Breast epithelium (tissue), 4 donors: ENCODE measurements at places on chromosomes 12 and 14. TPM values are rescaled to one million over a fixed set of nuclear protein-coding genes. Genes with fewer than 3 reads are reported as not detected.

GRCh38 chr14:106877517-106877916 lies 1351.1 kb downstream of the TMEM121 start:
- DNase-seq, result no peak

DNA sequence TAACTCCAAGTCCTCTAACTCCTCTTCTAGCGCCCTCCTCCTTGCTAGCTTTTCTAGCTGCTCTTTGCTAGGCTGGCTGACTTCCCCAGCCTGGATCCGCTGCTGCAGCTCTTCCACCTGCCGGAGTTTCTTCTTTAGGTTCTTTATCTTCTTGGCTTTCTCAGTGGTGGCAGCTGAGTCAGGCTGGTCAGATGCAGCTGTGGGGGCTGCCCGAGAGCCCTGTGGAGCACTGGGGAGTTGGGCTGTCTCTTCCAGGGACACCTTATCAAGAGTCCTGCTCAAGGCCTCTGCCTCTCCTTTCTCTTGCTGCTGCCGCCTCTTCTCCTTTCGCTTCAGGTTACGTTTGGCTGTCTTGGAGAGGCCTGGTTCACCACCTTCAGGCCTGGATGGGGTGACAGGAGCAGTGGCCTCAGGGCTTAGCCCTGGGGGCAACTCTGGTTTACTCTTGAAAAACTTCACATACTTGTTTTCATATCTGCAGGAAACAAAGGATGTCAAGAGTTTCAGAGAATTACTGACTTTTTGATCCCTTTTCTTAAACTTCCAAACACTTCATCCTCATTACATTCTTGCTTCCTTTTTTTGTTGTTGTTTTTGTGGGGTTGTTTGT lies 25.7 kb downstream of the PYM1 start:
- DNase-seq, result no peak

- DNase-seq, result no peak
These were observed 131.2 kb upstream of the FOXG1 start for GRCh38 chr14:28635387-28635786.

GRCh38 chr12:7668171-7668570 lies 2.5 kb upstream of the APOBEC1 start:
- no peak for DNase-seq

DNA sequence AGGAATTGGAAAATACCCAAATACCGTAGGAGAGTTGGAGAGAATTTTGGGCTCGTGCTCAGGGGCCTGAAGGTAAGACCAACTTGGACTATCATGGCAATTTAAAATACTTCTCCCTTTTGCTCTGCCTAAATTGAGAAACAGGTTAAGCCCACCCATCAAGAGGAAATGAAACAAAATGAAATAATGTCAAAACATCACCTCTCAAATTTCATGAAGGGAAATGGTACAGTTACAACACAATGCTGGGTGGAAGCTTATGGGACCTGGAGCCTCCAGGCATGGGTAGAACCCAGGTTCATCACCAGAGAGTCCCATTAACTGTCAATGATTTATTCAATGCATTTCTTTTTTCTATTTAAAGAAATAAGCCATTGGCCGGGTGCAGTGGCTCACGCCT lies 33.7 kb downstream of the FOS start:
- DNase-seq, result no peak

DNA sequence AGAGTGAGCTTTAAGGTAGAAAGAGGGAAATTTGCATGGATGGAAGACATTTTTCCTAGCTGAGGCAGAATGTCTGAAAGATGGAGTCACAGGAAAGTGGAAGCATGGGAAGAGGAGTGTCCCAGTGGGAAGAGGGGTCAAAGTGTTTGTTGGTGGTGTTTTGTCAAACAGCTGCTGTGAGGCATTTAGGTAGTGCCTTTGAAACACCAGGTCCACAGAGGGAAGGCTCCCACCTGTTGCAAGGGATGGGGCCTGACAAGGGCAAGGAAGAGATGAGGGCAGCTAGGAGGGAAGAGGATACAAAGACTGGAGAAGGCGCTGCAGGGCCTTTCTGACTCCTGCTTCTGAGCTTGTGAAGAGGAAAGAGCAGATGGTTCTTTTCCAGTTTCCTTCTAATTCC lies 91.8 kb upstream of the CISTR start:
- no peak for DNase-seq

DNA sequence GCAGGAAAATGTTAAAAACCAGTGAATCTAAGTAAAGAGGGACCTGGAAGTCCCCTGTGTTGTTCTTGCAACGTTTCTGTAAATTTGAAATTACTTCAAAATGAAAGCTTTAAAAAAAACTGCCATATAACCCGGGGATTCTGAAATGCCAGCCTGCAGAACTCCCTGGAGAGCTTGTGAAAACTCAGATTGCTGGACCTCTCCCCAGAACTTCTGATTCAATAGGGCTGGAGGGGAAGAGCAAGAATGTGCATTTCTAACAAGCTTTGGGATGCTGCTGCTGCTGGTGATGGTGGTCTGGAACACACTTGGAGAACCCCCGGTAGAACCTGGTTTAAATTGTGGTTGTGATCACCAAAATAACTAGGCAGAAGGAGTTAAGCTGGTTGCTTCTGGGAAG lies 300.0 kb upstream of the NOS1 start:
- DNase-seq, result no peak

DNA sequence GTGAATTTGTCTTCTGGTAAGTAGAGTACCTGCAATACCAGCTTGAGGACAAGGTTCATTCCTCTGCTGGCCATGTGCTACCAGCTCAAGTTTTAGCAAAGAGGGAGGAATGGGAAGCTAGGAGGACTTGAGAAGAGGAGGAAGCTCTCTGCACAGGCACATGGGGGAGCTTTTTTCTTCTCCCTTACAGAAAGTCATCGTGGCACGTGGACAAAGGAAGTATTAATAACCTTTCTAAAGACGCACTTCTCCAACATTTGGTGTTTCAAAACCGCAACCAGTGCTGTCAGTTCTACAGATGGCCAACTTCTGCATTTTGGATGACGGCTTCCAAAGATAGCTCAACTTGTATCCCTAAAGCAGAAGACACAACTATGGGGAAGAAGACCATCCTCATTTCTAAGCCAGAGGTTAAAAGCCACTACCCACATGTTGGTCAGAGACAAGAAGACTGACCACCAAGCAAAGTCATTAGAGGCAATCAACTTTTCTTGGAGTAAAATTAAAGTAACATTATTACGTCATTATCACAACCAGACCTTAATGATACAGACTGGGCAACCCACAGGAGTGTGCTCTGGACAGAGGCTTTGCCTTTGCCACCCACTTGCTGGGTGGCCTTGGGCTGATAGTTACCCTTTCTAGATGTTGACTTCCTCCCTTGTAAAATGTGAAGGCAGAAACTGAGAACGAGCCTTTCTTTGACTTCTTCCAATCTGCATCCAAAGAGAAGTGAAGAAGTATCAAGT lies 12.3 kb upstream of the TMED10 start:
- DNase-seq, result no peak

GRCh38 chr12:113241191-113242025 lies 20.1 kb downstream of the TPCN1 start:
- DNase-seq, result peak; percentile 63

- DNase-seq, result no peak
These were observed 34.3 kb upstream of the SLC38A1 start for GRCh38 chr12:46303039-46303666.

DNA sequence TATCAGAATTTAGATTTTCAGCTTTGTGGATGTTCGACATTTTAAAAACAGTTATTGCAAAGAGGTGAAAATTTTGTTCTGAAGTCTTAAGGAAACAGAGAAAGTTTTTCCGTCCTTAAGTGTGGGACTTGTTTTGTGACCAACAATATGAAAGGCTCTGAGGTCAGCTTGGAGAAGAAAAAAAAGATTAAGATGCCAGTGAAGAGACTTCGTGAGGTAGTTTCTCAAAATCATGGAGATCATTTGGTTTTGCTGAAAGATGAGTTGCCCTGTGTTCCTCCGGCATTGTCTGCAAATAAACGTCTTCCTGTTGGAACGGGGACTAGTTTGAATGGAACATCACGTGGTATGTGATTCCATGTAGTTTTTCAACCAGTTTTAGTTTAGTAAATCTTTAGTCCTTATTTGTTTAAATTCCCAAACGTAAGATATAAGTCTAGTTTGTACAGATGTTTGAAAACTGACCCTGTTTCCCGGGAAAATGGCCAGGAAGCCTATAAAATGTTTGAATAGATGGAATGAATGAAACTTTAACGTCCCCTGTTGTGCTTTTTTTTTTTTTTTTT lies 682 bp downstream of the KIAA0586 start:
- DNase-seq, result no peak

GRCh38 chr12:4220536-4221257 lies 52.9 kb upstream of the CCND2 start:
- DNase-seq, result no peak

DNA sequence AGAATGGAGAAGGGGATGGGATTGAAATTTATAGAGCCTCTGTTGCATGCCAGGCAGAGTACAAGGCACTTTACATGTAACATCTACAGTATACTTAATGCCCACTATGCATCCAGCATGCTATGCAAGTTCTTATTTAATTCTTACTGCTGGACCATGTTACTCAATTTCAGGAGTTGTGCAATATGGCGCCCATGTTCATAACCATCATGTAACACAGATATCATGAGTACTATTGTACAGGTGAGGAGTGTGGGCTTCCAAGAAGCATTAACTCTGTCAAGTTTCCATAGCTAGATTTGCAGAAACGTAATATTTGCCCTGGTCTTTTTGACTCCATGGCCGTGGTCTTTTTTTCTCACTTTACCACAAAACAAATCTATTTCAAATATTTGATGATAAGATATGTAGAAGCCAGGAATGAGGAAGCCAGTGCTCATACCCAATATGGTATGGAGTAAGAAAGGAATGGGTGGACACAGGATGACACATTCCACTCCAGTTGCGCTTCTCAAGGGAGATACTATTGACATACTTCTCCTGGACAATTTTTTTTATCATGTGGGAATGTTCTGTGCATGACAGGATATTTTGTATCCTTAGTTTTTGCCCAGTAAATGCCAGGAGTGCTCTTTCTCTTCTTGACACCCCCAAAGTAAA lies 191.8 kb downstream of the C12orf75 start:
- no peak for DNase-seq

GRCh38 chr14:65849091-65849490 lies 436.6 kb downstream of the FUT8 start:
- no peak for DNase-seq

DNA sequence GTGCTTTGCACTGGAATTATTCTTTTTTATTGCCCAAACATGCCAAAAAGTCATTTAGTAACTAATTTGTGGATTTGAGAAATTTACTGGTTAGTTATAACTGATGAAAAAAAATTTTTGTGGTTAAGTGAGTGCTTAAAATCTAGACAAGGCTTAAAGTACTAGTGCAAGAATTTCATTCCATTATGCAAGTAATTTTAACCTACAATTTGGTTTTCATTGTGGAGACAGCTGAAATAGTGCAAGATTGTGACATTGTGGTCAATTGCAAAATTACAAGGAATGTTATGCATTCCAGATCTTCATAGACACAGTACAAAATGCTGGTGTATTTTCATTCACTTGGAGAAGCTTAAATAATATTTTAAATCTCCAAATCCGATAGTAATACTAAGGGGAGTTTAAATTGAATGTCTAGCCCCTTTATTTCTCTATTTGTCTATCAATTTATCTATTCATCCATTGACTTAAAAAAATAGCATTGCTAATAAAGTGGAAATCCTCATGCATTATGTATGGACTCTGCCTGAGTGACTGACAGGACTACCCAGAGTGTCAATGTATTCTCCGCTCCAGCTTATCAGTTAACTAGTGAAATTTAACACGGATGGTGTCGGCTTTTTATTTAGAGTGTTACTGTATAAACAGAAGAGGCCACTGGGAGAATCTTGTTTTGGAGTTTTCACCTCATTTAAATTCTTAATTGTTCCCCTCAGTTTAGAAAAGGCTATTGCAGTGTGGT lies 125.9 kb downstream of the ALX1 start:
- no peak for DNase-seq

- no peak for DNase-seq
These were observed 33.4 kb upstream of the SYNDIG1L start for GRCh38 chr14:74459289-74459946.

DNA sequence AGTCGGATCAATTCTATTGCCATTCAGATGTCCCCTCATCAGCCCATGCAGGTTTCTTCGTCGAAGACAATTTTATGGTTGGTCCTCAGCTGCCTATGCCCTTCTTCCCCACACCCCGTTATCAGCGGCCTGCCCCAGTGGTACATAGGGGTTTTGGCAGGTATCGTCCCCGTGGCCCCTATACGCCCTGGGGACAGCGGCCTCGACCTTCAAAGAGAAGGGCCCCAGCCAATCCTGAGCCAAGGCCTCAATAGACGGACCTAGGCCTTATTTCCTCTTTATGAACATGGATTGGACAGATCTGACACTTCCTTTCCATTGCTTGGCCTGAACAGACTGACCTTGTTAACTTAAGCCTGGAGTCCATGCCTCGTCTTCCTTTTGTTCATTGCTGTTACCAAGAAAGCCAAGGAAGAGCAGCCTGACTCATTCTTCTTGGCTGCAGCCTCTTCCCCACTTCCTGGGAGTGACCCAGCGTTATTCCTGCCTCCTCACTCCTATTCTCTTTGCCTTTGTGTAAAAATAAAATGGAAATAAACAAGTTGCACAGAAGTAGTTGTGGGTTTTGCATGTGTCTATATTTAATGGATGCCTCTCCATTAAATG lies 156.5 kb upstream of the AMIGO2 start:
- DNase-seq, result no peak

GRCh38 chr12:47903151-47903611 lies 1.6 kb downstream of the VDR start:
- no peak for DNase-seq

- no peak for DNase-seq
These were observed 35.0 kb downstream of the PPP2R5C start for GRCh38 chr14:101796479-101796878.

DNA sequence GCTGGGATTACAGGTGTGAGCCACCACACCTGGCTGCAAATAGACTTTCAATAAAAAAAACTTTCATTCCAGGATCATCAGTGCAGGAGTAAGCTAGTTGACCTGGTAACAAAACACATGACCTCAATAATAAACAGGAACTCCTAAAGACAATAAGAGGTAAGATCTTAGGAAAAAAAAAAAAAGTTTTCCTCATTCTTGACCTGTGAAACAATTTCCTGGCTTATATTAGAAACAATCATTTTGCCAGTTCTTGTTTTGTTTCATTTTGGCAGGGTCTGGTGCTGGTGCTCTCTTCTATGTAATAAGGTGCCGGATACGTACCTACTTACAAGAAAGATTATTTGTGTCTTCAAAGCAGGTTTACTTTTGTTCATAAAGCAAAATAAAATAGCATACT lies 90.6 kb upstream of the AMN1 start:
- DNase-seq, result no peak

GRCh38 chr14:36194663-36195062 lies 18.1 kb upstream of the PTCSC3 start:
- DNase-seq, result no peak

NANOG gene
- not detected for total RNA-seq

DEGS2 gene
- 10.2 TPM for total RNA-seq

RDH12 gene
- not detected for total RNA-seq

RASAL1 gene
- total RNA-seq, result not detected

ANGEL1 gene
- 18.6 TPM for total RNA-seq

COX8C gene
- not detected for total RNA-seq

CDKN1B gene
- total RNA-seq, result 100.0 TPM

PAPLN gene
- total RNA-seq, result 19.7 TPM
